ENCODE measurements at places on chromosomes 12 and 14.

DNA sequence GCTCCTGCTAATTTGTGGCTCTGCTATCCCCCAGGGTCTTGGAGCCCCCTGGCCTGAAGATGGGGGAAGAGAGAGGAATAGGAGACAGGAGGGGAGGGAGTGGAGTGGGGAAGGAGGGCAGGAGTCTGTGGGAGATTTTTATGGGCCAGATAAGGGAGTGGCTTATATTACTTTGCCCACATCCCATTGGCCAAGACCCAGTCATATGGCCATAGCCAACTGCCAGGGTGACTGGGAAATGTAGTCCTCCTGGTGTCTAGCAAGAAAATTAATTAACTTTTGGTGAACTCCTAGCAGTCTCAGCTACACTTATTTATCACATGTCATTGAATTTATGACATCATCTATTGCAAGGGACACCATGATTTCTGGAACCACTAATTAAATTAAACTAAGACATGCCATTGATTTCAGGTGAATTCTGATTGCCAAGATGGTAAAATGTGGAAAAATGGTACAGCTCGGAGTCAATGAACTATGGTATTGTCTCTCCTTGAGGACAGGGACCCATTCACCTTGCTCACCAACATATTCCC, 50.3 kb downstream of the ESRRB start:
- DNase-seq, result no peak

DNA sequence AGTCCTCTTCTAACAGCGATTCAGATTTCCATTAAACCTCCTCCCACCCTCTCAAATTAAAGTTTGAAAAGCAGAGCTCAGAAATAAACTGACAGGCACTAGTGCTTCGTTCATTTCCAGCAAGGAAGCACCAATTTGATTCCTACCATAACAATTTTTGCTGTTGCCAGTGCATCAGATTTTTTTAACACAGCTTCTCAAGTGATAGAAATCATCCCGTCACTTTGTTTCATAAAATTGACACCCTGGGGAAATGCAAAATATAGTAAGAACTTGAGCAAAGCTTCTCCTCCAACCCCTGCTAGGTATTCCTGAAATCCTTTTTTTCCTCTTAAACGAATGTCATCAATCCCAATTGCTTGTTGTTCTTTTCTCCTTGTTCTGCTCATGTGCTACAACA, 332.1 kb downstream of the FOXG1 start:
- DNase-seq, result no peak

DNA sequence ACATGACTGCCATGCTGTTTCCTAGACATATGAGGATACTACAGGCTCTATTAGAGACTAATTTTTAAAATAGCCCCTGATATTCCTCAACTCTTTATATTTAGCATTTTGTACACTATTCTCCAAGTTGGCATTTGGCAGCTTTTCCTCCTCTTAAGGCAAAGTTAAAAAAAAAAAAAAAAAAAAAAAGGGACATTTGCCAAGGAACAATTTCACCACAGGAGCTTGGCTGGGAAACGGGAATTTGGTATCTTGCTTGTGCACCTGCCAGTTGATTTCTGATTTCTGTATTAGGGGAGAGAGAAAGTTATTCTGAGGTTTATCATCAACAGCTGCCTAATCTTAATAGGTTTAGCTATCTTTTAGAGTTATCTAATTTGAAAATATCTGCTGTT, 87.2 kb downstream of the CAND1 start:
- no peak for DNase-seq

DNA sequence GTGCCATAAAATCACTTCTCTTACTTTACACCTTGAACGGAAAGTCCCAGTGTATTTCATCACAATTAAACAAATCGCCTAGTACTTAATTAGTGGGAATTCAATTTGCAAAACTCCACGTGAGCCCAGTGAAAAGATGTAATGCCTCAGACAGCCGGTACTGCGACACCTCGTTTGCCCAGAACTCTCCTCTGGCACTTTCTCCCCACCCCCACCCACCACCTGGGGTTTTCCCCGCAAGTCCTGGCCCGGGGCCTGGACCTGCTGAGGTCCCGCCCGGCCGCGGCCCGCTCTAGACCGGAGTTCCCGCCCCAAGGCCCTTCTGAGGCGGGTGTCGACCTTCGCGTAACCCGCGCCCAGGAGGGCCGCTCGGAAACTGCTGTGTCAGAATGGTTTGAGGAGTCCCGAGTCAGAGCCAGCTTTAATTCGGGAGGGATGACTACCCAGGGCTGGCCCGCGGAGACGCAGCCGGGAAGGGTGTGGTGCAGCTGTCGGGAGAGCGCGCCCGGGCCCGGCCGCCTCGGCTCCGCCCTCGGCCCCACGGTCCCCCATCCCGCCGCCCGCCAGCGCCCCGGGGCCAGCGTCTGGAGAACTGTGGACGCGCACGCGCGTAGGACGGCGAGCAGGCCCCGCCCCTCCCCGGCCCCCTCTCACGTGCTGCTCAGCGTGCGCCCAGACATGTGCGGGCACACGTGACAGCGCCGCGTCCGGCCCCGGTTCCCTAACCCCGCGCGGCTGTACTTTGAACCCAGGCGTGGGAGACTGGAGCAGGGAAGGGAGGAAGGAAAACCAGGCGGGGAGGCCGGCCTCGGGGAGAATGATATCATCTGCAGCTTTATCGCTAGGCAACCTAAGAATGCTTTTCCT, 10.8 kb downstream of the BHLHE41 start:
- peak; percentile 92 for DNase-seq

- DNase-seq, result no peak
These were observed 87.6 kb downstream of the GCH1 start for GRCh38 chr14:54815016-54815415.

GRCh38 chr12:64451687-64452558, at the start of gene TBK1:
TBK1 (plus strand) TSS chr12:64452120; CDS start chr12:64455871, 3,751 bp downstream.
- peak; percentile 92 for DNase-seq

DNA sequence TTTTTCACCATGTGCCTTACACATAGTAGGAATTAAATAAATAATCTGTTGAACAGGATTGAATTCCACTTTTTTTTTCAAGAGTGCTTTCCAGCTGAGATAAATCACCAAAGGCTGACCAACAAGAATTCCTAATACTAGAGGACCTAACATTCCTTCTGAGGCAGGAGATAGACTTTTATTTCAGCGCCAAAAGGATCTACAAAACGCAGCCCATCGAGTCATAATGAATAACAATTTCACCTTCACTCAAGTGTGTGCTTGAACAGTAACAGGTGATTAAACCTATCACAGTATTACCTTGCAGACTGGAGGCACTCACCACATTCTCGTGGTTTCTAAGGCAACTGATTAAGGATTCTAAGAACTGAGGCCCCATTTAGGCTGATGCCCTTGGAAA, 224.3 kb upstream of the ATP2B1 start:
- DNase-seq, result no peak
